ENCODE measurements at places on chromosomes 6 and 20. TPM values are rescaled to one million over a fixed set of nuclear protein-coding genes. Genes with fewer than 3 reads are reported as not detected.

TRIM40 gene
- total RNA-seq, result not detected

HSPA1B gene
- 827 TPM for total RNA-seq

LY6G6C gene
- 1.1 TPM for total RNA-seq

PGC gene
- not detected for total RNA-seq

ZSCAN31 gene
- total RNA-seq, result 14.3 TPM

COL20A1 gene
- 6.2 TPM for total RNA-seq

SAMD5 gene
- total RNA-seq, result 9.5 TPM

SOBP gene
- total RNA-seq, result 19.2 TPM

HACE1 gene
- total RNA-seq, result 28.8 TPM
